Esophagus squamous epithelium (tissue), 5 donors: ENCODE measurements at places on chromosomes 1 and 21. TPM values are rescaled to one million over a fixed set of nuclear protein-coding genes. Genes with fewer than 3 reads are reported as not detected.

GRCh38 chr1:232978091-232978634 is 27.8 kb downstream of the NTPCR start:
- no peak for DNase-seq

The GPR37L1 gene
- not detected for total RNA-seq

DNA sequence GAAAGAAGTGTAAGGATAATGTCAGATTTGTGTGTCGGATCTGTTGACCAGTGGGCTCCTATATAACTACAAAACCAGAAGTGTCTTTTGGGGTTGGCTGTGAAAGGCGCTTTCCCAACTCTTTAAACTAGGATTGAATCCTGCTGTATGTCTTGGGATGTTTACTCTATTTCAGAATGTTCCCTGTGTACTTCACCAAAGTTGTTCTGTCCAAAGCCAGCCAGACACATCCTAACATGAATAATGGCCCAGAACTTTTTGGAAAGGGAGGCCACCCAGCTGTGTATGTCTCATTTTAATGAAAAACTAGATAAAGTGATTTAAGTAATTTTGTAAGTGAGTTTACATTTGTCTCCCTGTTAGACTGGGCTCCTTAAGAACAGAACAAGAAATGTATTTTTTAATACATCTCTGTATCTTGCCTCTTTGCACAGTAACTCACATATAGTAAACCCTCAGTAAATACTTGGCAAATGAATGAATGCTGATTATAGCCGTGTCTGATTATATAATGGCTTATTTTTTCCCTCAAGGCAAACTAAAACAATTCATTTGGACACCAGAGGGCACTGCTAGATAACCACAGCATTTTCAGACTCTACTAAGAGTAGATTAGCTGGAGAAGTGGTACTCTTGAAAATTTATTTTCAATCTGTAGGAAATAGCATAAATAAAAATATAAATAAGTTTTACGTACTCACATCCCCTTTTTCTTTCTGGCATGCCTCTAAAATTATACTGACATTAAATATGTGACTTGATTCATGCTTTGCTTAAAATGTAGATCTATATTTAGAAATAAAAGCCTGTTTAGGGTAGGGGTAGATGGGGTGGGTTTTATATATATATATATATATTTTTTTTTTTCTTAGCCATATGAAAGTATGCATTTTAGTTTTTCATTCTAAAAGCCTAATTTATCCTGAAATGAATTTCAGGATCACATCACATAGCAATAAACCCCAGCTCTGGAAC is 23.8 kb downstream of the TSEN15 start:
- no peak for DNase-seq

DNA sequence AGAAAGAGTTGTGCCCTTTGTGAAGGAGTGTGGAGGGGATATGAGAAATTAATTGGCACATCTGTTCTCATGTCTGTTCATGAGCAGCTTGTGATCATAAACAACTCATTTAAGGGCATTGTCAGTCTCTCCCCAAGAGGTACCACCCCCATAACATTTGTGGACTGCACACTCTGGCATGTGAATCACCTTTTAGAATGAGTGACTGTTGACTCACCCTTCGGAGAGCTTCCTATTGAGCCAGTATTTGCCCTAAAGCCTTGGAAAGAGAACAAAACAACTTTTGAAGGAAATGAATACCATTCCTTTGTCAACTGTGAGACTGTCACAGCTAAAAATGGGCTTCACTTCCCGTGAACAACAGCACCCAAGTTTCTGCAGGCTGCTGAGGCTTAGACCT is 27.5 kb upstream of the MYSM1 start:
- no peak for DNase-seq

DNA sequence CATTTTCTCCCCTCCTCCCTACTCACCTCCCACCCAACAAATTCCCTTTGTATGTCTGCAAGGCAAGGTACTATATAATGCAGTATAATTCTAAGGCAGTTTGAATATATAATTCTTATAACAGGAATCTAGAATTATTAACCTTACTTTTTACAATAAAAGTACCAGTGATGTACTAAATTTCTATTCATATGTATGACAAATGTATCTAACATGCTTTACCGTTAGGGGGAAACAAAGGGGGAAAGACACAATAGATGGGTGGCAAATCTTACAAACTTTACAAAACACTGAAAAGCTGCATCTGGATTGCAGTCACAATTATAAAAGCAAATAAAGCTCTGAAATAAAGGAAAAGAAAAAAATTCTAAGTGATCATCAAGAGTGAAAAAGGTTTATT is 2.3 kb downstream of the PIK3R3 start:
- no peak for DNase-seq
